ENCODE measurements at places on chromosomes 13 and 19. TPM values are rescaled to one million over a fixed set of nuclear protein-coding genes. Genes with fewer than 3 reads are reported as not detected.

The GMIP gene
- 27.2 TPM for total RNA-seq

The IL27RA gene
- total RNA-seq, result 5.6 TPM

The CDC37 gene
- 52.6 TPM for total RNA-seq

The MZT1 gene
- total RNA-seq, result 17.5 TPM

The ZNF793 gene
- total RNA-seq, result 58.5 TPM

The KLK6 gene
- total RNA-seq, result not detected

Data from parietal lobe (tissue), 2 donors.